ENCODE measurements at places on chromosomes 11 and 22. TPM values are rescaled to one million over a fixed set of nuclear protein-coding genes. Genes with fewer than 3 reads are reported as not detected.

Gene CCDC88B
- total RNA-seq, result 1.8 TPM

Gene OR4C16
- total RNA-seq, result not detected

Gene LAYN
- total RNA-seq, result 34.3 TPM

Gene TMEM191C
- total RNA-seq, result not detected

Gene TNRC6B
- total RNA-seq, result 26.4 TPM

Gene CSNK1E
- total RNA-seq, result 95.4 TPM

Gene F2
- total RNA-seq, result not detected

Gene FBLN1
- 1.0 TPM for total RNA-seq

DNA sequence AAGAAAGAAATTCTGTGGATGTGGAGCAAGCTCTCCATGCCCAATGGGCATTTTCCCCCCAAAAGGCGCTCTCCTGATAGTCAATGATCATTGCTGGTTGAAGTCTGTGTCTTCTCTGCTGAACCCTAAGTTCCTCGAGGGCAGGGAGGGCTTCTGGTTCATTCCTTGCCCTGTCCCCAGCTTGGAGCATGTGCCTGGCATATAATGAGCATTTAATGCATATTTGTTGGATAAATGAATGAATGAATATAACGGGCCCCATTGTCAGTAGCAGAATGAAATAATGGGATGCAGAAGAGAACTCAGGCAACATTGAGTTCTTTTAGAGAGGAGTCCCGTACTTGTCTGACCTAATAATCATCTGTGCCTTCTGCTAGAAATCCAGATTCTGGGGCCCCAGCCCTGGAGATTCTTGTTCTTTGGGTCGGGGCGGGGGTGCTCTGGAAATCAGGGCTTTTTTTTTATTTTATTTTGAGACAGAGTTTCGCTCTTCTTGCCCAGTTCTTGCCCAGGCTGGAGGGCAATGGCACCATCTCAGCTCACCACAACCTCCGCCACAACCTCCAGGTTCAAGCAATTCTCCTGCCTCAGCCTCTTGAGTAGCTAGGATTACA lies 64.4 kb downstream of the CD82 start:
- DNase-seq, result no peak

GRCh38 chr11:116793772-116794097 lies 2.1 kb upstream of the APOA5 start:
- DNase-seq, result no peak

DNA sequence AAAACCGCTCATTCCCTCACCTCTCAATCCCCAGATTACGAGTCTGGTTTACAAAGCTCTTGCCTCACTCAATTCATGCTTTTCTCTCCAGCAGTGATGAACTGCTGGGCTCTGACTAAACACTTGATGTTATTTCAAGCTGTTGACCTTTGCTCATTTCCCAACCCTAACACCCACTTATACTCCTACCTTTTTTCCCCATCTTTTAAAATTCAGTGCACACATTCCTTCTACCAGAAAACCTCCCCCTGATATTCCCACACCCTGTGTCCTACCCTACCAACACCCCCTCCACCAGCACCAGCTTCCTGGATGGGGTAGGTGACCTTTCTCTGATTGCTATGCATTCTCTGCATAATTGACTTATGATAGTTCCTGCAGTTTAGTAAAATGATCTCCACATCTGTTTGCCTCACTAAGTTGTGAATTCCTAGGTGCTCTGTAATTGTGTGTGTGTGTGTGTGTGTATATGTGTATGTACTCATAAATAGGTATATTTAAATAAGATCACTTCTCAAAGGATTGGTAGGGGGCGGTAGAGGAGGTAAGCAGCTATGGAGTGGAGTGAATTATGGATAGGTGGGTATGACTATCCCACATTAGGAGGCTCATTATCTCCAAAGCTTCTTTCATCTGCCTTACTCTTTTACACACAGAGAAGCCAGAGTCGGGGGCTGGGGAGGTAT lies 842 bp downstream of the HEPACAM start:
- DNase-seq, result no peak

- DNase-seq, result no peak
Measured at GRCh38 chr11:62048100-62048499, 75.7 kb upstream of the INCENP start.

DNA sequence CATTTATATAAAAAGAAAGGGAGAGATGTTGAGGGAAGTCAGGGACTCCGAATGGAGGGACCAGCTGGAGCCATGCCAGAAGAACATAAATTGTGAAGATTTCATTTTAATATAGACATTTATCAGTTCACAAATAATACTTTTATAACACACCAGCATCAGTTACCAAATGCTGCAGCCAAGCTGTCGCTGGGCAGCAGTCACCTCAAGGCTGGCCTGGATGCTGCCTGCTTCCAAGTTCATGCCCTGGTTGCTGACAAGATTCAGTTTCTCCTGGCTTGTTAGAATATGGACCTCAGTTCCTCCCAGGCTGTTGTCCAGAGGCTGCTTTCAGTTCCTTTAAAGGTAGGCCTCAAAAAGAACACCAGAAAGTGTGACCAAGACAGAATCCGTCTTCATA lies 30.8 kb upstream of the ALDH3B2 start:
- no peak for DNase-seq

GRCh38 chr22:47032956-47033647 lies 270.7 kb downstream of the TBC1D22A start:
- no peak for DNase-seq

GRCh38 chr11:107018219-107018901 lies at the start of gene GUCY1A2:
Gene GUCY1A2, minus strand, starts transcription at chr11:107018476. Its CDS starts 421 bp downstream, at chr11:107018055.
- DNase-seq, result no peak

- DNase-seq, result no peak
Measured at GRCh38 chr11:119977561-119977860, 160.4 kb downstream of the TRIM29 start.

- no peak for DNase-seq
Measured at GRCh38 chr11:30465192-30465591, 121.0 kb downstream of the MPPED2 start.

DNA sequence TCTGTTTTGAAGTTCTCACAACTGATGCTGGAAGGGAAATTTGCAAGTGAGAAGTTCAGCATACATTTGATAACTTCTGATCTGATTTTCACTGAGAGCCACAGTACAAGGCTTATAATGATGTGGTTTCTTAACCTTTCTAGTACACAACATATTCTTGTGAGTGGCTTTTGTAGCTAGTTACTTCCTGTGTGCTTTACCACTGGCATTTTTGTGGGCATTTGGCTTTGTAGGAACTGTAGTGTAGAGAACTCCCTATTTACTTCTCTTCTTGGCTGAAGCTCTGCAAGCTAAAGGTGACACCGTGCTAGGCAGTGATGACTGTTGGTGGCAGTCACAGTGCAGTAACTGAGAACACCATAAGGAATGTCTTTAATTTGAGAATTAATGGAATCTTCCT lies 14.9 kb downstream of the USP47 start:
- DNase-seq, result peak; percentile 92

DNA sequence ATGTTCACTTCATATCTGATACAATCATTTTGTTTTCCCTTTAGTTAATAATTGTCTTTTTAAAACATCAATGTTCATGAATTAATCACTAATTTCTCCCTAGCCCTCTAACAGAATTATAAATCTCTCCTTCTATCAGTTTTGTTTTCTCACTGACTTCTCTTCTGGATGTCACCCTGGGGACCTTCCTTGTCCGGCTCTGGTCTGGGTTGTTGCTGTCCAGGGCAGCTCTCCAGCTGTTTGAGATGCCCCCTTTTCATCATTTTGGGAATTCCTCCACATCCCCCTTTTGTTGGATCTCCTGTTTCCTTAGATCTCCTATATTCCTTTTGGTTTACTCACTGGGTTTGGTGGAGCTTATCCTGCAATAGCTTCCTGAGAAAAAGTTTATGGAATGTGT lies 35.6 kb upstream of the PSMA1 start:
- no peak for DNase-seq

- no peak for DNase-seq
Measured at GRCh38 chr22:49656291-49656851, 171.3 kb downstream of the BRD1 start.

GRCh38 chr11:119416606-119417580 lies 6.1 kb downstream of the THY1 start:
- no peak for DNase-seq

GRCh38 chr11:128831174-128832120 lies 35.6 kb downstream of the KCNJ1 start:
- peak; percentile 72 for DNase-seq

DNA sequence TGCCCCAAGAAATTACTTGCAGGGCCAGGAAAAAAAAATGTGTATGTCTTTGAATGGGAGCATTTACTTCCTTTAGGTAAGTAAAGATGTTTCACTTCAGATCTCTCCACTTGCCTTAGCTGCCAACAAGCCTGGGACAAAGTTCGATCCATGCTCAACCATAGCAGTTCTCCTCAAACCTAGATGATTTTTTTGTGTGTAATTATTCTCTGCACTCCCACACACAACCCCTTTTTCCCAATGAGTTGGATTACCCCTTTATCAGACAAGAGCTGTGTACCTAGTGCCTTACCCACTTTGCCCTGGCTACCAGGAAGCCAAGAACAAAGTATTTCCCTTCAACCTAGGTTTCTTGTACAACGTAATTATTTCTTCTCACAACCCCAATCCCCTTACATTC lies 35.6 kb downstream of the TPBGL start:
- DNase-seq, result no peak

DNA sequence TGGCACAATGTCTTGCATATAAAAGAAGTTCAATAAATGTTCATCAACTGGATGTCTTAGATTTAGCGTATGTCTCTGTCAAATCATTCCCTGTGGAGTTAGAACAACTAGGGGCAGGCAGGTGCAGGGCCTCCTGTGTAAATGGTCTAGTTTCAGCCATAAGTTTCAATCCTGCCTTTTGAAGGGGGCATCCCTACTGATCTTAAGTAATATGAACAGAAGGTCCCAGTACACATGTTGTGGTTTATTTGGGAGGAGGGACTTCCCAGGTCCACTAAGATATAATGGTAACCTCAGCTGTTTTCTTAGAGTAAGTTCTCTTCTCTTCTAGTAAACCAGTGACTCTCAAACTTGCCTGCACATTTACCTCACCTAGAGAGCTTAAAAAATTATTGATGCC lies 19.8 kb downstream of the TTC12 start:
- DNase-seq, result no peak

GRCh38 chr11:132620423-132620822 lies 911.9 kb downstream of the OPCML start:
- DNase-seq, result no peak

DNA sequence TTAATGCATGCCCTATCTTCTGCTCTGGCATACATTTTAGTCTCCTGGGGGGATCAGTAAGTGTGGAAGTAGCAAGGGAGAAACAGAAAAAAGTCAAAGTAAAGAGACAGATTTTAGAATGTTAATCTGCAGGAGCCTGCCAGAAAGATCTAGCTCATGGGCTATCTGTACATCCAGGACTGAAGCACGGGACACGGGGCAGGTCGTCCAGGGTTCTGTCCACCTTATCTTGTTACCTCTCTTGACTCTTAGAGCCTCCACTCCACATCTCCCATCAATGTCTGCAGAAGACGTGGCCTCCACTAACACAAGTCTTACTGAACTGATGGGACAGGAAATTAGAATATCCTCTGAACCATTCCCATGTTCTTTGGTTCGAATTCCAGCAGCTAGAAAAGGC lies 1.7 kb upstream of the SLC43A3 start:
- no peak for DNase-seq

GRCh38 chr11:45366619-45367190 lies 80.6 kb upstream of the SYT13 start:
- no peak for DNase-seq

DNA sequence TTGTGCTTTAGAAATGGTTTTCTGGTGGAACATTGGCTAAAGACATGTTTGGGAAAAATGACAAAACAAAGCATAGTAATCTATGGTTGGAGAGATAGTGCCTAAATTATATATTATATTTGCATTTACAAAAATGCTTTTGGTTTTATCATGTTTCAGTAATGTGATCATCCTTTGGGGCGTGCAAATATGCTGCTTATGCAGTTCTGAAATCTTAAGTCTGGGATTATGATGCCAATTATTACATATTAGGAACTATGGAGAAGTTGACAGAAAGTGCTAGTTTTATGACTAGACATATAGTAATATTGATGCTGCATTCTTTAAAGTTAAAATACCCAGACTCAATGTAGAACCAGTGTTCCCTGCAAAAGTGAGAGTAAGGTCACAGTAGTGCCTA lies 655.0 kb downstream of the METTL15 start:
- no peak for DNase-seq

GRCh38 chr11:41665441-41666360 lies 206.2 kb upstream of the LRRC4C start:
- no peak for DNase-seq

GRCh38 chr11:21250196-21250595 lies 580.8 kb downstream of the NELL1 start:
- DNase-seq, result no peak

- DNase-seq, result no peak
Measured at GRCh38 chr11:109133159-109133558, 288.8 kb upstream of the C11orf87 start.

GRCh38 chr22:18116634-18117033 lies 6.0 kb downstream of the TUBA8 start:
- no peak for DNase-seq

DNA sequence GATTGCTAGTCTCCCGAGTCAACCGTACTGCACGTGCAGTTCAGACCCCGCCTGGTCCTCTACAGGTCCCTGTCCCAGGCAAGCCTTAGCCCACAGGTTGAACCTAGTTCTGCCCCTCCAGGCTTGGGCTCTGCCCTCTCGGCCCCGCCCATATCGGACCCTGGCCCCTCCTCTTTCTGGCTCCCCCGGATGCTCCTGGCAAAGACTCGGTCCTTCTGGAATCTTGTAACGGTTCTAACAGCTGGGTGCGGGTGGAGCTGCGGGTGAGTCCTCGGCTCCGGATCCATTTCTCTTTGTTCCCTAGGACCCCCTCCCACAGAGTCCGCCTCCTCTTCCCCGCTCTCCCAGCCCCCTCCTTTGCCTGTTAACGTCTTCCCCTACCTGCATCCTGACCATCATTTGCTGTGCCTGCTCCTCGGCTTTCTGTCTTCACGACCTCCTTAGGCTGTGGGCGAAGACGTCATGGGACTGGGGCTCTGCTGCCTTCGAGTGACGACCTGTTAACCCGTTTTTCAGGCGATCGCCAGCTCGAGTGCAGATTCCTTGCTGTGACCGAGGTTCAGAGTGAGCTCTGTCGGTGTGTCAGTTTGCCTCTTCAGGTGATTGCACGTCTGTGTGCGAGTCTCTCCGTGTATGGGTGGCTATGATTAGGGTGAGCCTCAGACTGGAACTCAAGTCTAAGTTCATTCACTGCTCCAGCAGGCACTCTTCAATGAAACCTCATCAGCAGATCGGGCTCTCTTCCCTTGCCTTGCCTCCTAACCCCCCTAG lies at the start of gene DNHD1:
DNHD1 (plus strand) TSS at position 212 of the 771 bp plus-strand sequence. CDS start 936 bp downstream, outside the sequence.
- no peak for DNase-seq
